Muscle of leg (tissue), 16 donors: ENCODE measurements at places on chromosomes 12 and 14. TPM values are rescaled to one million over a fixed set of nuclear protein-coding genes. Genes with fewer than 3 reads are reported as not detected.
A peak's percentile ranks its signal among the peaks of the same experiment; 100 is the strongest.

Gene ASB2
- total RNA-seq: 32.3 TPM

Gene TNS2
- total RNA-seq: 49.3 TPM

GRCh38 chr14:78762331-78762730 lies 592.2 kb downstream of the NRXN3 start:
- DNase-seq: no peak

DNA sequence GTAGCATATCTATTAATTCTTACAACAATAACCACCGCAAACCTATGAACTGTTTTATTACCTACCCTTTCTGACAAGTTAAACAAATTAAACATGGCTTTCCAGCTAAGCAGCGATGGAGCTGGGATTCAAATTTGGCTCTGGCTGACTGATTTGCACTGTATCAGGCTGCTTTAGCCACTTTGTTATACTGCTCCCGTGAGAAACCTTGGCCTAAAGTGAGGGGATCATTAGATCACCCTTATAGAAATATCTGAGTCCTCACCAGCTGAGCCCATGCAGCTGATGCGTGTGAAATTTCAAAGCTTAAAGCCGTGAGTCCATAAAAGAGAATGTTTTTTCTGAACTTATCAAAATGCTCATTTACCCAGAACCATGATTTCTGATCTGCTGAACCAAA lies 8.1 kb upstream of the GPHB5 start:
- no peak for DNase-seq

DNA sequence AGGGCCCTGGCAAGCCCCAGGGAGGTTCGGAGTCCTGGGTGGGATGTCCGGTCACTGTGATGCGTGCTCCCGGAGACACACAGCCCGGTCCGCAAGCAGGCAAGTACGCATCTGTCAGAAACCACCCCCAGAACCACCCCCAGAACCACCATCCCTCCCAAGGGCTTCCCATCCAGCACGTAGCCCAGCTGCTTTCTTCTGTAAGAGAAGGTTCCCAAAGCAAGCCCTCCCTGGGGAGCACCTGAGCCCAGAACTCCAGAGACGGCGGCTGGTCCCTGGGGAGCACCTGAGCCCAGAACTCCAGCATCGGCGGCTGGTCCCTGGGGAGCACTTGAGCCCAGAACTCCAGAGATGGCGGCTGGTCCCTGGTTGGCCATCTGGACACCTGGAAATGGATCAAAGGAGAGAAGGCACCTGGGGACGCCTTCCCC lies 2.6 kb upstream of the FBRSL1 start:
- DNase-seq: no peak

DNA sequence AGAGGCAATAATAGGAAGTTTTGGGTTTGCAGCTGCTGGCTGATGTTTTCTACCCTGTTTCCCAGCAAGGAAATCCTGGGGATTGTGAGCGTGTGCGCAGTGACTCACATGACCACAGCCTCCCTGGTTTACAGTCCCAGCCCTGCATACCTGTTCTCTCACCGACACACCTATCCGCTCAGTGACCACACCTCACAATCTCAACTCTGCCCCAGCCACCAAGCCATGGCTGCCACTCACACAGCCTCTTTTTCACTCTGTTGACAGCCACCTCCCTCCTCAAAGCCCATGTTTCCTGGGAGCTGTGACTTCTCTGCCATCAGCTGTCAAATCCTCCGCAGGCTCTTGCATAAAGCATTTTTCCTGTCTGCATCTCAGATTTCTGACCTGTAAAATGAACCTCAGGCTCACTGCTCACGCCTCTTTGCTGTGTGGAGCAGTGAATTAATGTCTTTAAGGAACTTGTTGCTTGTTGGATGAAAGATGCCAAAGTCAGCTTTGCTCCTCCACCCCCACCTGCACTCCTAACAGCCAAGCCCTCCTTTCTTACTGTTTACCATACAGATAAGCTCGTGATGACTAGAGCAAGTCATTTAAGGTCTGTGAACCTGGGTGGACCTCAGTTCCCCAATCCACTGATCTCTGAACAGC lies 43.5 kb downstream of the B4GALNT3 start:
- DNase-seq: peak; percentile 35

GRCh38 chr12:65427646-65428045 lies 149.2 kb downstream of the MSRB3 start:
- no peak for DNase-seq

DNA sequence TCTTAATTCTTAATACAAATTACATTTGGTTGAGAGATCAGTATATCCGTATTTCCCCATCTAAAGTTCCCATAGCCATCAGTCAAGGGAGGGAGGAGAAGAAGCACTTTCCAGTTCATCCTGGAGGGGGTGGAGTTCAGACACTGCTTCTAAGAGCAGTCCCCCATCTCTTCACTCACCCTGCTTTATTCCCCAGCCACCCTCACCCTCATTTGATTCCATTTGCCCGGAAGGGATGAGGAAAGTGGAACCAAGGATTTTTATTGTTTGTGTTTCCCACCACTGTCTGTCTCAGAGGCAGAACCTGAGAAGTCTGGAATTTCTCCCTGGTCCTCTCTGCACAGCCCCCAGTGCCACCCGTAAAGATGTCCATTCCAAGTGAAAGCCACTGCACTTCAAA lies 134.2 kb upstream of the HIF1A start:
- DNase-seq: no peak

- DNase-seq: no peak
Observed at GRCh38 chr12:121814429-121815119, 10.8 kb downstream of the SETD1B start.

DNA sequence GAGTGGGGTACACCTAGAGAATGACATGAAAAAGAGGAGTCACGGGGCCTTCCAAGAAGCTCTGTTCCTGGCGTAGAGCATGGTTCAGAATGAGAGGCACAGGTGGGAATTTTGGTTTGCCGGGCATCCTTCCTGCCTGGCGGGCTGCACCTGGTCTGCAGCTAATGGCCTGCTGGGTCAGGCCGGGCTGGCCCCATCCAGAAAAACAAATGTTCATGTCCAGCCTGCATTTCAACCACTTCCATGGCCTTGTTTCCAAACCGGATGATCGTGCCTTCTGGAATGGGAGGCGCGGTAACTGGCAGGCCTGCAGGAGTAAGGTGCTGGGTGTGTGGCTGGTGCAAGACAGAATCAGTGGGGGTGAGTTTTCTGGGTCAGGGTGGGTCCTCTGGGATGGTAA lies 14.4 kb downstream of the TEAD4 start:
- no peak for DNase-seq

GRCh38 chr12:66902020-66902419 lies 223.1 kb upstream of the GRIP1 start:
- no peak for DNase-seq
